Cerebellum (tissue), 4 donors: ENCODE measurements at places on chromosomes 1 and 21. TPM values are rescaled to one million over a fixed set of nuclear protein-coding genes. Genes with fewer than 3 reads are reported as not detected.

DNA sequence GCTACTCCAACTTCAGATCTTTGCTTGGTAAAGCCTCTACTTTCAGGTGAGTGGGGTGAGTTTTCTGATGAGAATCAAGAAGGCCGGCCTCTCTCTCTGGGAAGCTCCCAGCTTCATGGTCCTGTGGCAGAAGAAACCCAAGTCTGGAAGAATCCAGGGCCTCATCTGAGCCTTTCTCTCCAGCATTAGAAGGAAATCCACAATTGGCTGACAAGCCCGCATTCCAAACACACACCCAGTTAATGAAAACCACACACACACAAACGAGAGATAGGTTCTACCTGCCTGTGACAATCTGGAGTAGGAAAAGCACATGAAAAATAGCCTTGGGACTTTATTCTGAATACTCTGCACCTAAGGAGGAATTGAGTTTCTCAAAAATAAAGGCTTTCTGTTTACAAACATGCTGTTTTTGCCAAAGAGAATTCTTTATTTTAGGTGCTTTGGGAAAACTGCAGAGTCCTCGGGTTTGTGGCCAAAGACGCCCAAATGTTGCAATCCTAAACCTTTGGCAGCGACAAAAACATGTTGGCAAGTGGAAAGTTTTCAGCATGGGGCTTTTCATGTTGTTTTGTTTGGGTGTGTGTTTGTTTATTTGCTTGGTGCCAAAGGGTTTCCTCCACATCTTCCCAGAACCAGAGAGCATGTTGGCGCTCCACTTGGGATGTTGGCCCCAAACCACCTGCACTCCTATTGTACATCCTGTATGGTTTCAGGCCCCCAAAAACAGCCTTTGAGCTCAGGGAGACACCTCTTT lies 216.2 kb downstream of the SETD4 start:
- DNase-seq: no peak

DNA sequence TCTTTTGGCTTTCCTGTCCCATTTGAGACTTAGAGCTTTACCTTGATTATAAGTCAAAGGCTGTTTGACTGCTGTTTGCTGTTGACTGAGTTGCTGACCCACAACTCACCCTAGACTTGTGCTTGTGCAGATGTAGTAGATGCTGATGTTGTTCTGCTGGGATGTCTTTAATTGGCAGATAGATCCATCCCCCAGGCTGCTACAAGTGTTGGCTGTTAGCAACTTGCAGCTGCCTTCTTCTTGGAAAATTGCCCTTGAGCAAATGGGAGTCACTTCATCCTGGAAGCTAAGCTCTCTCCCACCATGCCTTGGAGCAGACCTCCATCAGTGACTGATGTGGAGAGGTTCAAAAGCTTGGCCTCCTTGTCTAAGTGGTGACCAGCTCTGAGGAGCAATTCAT lies 139.3 kb upstream of the KIAA0040 start:
- no peak for DNase-seq

GRCh38 chr21:46489800-46490199 lies 31.1 kb downstream of the DIP2A start:
- DNase-seq: no peak

DNA sequence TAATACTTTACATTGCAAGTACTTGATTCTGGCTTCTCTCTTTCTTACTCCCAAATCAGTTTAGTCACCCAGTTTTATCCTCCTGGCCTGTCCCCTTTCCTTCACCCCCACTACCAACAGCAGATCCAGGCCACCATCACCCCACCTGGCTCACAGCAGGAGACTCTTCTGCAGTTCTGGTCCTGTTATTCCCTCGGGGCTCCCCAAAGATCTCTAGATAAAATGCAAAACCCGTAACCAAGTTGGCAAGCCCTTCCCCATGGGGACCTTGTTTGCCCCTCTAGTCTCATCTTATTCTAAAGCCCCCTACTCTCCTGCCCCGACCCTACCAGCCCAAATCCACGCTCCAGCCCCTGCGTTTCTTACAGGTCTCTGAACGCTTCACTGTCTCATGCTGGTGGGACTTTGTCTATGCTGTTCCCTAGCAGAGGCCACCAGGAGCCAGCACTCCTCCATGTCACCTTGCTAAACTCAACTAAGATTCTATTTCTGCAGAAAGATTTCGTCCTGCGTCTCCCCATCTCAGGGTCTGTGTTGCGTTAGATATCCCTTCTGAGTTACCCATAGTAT lies 4.0 kb downstream of the ABCG1 start:
- no peak for DNase-seq

The SGIP1 gene
- total RNA-seq: 100 TPM

DNA sequence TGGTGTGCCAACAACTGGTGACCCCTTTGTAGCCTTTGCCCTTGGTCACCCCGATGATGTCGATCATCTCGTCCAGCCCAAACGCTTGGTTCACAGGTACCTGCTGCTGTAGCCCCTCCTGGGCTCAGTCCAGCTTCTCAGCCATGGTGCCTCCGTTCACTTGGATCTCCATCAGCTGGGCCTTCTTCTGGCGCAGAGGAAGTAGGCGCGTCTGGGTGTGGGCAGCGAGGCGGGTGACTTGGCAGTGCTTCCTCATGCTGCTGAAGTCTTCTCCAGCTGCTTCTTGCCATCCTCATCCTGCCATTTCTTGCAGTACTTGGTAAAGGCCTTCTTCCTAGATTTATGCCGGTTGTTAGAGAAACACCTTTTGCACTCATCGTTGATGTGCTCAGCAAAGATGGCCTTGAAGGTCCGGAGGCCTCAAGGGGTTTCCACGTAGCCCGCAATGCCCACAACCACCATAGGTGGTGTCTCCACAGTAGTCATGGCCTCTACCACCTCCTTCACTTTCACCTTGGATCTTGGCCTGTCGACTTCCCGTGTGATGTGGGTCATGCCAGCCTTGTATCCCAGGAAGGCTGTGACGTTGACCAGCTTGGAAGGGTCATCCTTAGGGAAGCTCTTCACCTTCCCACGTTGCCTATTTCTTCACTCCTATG lies 13.0 kb downstream of the DOP1B start:
- no peak for DNase-seq
